ENCODE measurements at places on chromosomes 6 and 20.

- no peak for DNase-seq
These were observed 48.3 kb downstream of the PROKR2 start for GRCh38 chr20:5268449-5268848.

DNA sequence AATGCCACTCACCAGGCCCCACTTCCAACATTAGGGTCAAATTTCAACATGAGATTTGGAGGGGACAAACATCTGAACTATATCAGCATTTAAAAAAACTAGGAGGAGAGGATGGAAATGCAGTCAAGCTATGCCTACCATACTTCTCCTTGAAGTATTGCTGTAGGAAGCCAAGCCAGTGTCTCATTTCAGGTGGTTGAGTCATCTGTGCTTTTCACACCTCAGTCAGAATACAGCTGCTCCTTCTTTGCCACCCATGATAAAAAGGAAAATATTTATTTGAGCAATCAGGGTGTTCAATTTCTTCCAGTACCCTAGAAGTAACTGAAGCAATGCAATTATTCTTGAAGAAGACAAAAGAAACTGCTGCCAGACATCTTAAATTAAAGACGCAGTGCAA, 47.0 kb upstream of the EEF1E1 start:
- no peak for DNase-seq

DNA sequence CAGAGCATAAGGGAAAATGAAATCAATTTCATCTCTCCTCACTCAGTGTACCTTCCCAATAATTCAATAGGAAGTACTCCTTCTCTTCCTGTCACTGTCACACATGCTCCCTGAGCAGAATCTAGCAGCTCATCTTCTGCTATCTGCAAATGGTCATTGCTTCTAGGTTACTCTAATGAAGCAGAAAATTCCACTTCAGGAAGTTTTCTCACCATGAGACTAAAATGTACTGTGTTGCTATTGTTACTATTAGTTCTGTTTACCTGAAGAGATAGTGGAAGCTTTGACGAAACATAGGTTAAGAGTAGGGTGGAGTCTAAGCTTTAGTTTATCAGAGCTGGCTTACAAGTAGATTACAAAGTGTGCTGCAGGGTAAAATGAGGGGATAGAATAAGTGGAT, 52.8 kb downstream of the RFX6 start:
- no peak for DNase-seq

DNA sequence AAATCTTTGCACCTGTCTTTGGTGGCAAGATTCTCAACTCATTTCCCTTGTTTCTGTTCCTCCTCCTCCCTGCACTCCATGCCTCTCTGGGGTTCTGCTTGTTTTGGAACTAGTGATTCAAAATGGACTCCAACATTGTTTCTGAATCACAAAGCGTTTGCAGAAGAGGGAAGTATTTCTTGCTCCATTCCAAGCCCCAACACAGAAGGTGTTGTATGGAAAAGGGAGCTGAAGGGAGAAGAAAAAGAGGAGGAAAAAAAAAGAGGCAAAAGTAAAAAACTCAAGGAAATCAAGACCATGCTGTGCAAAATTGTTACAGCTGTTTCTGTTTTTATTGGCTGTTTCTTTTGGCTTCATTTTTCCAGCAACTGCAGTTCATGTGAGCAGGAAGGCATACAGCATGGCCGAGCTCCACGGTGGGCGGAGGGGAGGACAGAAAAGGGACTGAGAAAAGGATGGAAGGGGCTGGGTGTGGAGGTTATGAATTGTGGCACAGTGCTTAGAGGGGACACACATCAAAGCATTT, 66.9 kb upstream of the PRL start:
- DNase-seq = no peak

DNA sequence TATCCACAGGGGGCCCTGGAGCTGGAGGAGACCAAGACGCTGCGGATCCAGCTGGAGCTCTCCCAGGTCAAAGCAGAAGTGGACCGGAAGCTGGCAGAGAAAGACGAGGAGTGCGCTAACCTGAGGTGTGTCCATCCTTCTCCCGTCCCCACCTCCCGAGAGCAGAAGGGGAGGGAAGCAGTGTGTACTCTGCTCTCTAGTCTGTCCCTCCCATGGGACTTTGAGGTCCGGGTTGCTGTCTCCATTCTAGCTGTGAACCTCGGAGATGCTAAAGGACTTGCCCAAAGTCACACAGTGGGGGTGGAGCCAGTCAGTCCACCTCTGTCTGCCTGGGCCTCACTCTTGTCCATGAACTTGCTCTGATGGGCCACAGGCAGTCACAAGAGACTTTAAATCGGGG, 44.1 kb downstream of the MYH7B start:
- DNase-seq = no peak

DNA sequence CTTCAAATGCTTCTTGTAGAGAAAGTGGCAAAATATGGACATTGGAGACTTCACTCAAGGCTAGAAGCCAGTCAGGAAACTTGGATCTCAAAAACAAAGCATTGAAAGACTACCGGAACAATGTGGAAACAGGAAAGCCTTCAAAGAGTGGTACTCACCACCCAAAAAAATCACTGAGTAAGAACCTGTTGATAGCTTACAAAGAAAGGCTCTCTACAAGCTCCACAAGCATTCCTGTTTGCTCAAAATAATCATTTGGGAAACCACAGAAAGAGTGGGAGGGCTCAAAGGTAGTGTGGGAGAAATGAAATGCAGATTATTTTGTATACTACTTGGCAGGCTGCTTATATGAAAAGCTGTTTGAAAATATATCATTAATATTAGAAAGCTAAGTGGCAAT, 9.5 kb upstream of the DST start:
- DNase-seq = no peak

GRCh38 chr20:48758206-48758820, 69.5 kb downstream of the PREX1 start:
- no peak for DNase-seq

- DNase-seq = no peak
These were observed 2.8 kb downstream of the PREX1 start for GRCh38 chr20:48824830-48825565.

GRCh38 chr6:84688141-84688873, 76.1 kb downstream of the TBX18 start:
- no peak for DNase-seq

Data from stimulated activated CD8-positive, alpha-beta memory T cell treated with anti-CD3 and anti-CD28 coated beads, Interleukin-15, amount 100 ng/mL, for 24 hours (primary cell).